ENCODE measurements at places on chromosomes 7 and 10.

GRCh38 chr7:117126676-117127075, 173.4 kb downstream of the ST7 start:
- no peak for DNase-seq

- DNase-seq, result no peak
Measured at GRCh38 chr10:93921338-93921737, 27.6 kb downstream of the SLC35G1 start.

DNA sequence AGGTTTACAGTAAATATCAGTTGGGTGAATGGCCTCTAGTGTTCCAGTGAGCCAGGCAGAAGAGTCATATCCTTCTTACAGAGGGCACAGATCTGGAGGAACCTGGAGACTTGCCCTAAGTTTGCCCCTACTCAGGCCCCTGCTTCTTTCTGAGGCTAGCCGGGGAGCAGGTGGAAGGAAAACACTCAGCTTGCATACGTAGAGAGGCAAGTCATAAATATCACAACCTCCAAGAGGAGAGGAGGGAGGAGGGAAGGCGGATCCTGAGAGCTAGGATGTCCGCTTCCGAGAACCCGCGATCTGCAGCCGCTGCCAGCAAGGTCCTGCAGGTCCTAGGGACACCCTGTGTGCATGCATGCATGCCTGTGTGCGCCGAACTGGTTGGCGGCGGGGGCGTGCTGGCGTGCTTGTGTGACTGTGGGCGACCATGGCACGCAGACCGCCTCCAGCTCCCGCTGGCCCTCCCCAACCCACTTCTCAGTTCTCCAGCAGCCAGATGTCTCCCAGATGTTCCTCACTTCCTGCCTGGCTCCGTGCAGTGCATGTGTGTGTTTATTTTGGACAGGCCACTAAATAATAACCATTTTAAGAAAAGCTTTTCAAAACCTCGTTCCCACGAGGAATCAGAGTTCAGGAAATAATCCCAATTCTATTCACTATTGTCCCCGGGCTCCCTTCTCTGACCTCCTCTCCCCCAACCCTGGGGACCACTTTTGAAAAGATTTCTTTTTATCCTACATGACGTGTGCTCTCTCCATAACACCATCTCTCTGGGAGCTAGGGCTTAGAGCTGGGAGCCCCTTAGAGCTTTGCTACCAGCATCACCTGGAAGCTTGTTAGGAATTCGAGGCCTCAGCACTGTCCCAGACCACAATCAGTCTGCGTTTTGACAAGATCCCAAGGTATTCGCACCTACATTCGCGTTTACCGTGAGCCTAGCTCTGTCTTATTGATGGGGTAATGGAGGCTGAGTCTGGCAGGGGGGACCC, 32.4 kb downstream of the UNC5B start:
- DNase-seq, result peak; percentile 91

DNA sequence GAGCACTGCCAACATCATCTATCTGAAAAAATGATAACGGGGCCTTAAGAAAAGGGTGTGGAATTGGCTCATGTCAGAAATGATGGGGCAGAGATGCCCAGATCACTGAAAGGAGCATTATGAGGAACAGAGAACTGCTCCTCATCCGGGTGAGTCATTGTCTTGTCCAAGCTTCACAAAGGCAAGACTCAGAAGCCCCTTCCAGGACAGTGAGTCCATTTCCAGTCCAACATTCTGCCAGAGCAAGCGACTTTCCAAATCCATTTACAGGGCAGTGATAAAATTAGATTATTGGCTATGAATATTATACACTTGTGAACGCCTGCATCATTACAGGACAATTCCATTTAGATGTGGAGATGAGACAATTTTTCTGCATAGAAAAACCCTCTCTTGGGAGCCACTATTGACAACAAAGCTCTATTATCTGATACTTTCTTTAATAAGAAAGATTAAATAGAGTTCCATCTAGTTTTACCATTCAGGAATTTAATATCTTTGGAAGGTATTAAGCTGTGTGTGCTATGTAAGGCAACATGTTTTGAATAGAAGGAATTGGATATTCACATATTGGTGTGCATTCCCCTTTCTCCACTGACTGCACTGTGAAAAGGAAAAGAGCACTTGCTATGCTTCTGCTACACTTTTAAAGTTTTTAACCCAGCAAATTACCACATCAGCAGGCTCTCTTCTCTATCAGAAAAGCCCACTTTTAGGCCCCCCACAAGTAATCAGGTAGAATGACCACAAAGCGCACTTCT, 159.6 kb downstream of the NRP1 start:
- no peak for DNase-seq

- no peak for DNase-seq
Measured at GRCh38 chr7:106277976-106278375, 6.8 kb downstream of the NAMPT start.

DNA sequence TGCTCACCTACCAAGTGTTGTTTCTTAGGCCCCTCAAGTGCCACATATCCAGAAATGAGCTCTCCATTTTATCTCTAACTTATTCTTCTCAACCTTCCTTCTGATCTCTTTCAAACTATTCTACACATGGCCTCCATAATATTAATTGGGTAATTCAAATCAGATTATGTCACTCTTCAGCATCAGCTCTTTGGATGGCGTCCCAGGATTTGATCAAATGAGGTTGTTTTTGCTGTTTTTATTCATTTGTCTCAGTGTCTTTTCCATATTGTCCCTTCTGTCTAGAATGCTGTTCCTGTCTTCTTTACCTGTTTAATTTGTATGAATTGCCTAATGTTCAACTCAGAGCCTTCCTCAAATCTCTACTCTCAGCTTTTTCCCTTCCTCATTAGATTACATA, 234.6 kb upstream of the CXCL12 start:
- no peak for DNase-seq

GRCh38 chr10:88379575-88379974, 203.5 kb downstream of the RNLS start:
- DNase-seq, result no peak
